ENCODE measurements at places on chromosomes 3 and 15. TPM values are rescaled to one million over a fixed set of nuclear protein-coding genes. Genes with fewer than 3 reads are reported as not detected.

DNA sequence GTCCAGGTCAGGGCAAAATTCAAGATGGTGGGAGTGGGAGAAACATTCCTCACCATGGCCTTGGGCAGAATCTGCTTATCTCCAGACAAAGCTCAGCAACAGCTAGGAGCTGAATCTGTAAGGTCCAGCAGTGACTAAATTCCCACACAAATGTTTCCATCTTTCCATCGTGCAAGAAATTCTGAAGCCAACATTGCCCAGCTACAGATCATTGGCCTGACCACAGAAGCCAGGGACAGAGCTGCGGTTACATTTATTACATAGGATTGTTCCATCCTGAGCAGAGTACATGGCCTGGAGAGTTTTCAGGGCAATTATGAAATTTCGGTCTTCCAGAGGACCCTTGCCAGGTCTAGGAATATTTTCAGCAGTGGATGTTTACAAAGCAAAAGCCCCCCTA is 100.3 kb downstream of the LIPC start:
- H3K27ac ChIP-seq: no peak overlapping the region
- no peak overlapping the region for H3K4me3 ChIP-seq
- H3K36me3 ChIP-seq: no peaks in the 10 kb centered on the region
- DNase-seq: no peak
- no peaks in the 10 kb centered on the region for H3K27me3 ChIP-seq

- H3K4me1 ChIP-seq: peaks cover 3% of the 10 kb centered on the region
- no peaks in the 10 kb centered on the region for H3K27me3 ChIP-seq
- no peak overlapping the region for H3K4me3 ChIP-seq
Observed at GRCh38 chr3:27724459-27725197, 2.5 kb upstream of the EOMES start.

DNA sequence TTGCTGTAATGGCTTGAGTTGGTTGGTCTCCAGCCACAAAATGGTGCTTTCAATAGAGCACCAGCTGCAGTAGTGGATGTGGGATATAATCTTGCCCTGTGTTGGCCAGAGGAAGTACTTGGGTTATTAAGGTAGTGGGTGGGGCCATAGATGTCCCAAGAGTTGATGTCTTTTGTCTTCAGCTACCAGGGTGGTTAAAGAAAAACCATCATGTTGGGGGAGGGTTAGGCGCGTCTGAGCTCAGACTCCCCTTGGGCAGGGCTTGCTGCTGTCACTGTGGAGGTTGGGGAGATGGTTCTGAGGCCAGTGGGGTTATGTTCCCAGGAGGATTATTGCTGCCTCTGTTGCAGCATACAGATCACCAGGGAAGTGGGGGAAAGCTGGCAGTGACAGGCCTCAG is 46.9 kb upstream of the GADL1 start:
- H3K27me3 ChIP-seq: no peaks in the 10 kb centered on the region
- H3K27ac ChIP-seq: no peak overlapping the region
- H3K4me3 ChIP-seq: no peak overlapping the region
- no peaks in the 10 kb centered on the region for H3K36me3 ChIP-seq
- no peaks in the 10 kb centered on the region for H3K4me1 ChIP-seq
- no peak for DNase-seq

DNA sequence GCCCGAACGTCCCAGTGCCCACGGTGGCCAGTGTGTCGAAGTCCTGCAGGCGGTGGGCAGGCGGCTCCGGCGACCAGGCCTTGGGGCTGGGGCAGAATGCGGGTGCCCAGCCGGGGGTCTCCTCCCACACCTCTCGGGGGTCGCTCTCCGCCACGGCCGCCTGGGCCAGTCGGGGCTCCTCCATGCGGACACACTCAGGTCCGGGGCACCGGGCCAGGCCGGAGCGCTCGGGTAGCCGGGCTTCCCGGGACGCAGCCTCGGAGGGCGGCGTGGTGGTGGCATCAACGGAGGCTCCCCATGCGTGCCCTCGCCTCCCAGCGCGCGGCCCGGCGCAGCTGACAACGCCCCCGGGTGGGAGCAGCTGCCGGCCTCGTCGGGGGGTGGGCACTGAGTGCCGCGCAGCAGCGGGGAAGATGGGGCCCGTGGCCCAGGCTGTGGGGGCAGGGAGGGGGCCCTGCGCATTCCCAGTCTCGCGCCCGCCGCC is 30.1 kb upstream of the CERS3 start:
- H3K27ac ChIP-seq: no peak overlapping the region
- H3K36me3 ChIP-seq: no peaks in the 10 kb centered on the region
- H3K27me3 ChIP-seq: no peaks in the 10 kb centered on the region

ACTRT3 gene
- total RNA-seq: 1.7 TPM

DNA sequence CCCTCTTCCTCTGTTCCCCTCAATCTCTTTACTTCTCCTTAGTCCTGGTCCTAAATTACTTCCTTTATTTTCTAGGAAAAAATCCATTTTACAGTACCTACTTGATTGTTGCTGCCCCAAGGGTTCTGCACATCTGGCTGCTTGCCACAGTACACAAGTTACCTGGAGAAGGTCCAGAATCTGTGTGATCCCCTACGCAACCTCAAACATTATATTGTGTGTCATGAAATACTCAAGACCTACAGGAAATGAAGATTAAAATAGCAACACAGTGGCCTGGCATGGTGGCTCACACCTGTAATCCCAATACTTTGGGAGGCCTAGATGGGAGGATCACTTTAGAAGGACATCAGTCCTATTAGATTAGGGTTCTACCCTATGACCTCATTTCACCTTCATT is 48.7 kb downstream of the PRKAR2A start:
- no peak overlapping the region for H3K4me3 ChIP-seq
- H3K4me1 ChIP-seq: no peaks in the 10 kb centered on the region
- no peaks in the 10 kb centered on the region for H3K27me3 ChIP-seq
- no peak overlapping the region for H3K27ac ChIP-seq

DNA sequence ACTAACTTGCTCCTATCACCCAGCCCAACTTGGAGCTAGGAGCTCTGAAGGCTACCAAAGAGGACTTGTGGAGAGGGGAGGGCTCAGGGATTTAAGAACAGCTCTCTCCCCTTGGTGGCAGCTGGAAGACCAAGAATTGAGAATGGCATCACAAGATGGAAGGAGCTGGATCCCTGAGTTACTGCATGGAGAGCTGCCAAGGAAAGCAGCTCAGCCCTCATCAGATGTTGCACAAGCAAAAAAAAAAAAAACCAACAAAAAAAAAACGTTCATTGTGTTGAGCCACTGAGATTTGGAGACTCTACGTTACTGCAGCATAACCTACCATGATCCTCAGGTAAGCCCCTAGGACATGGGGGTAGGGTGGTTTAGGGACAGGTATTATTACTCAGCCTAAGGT is 41.0 kb downstream of the ITGB5 start:
- H3K4me3 ChIP-seq: no peak overlapping the region
- H3K27ac ChIP-seq: peak overlapping the region; percentile 68
- H3K27me3 ChIP-seq: no peaks in the 10 kb centered on the region
- peaks cover 9% of the 10 kb centered on the region for H3K4me1 ChIP-seq
- no peak for DNase-seq
- peaks cover 5% of the 10 kb centered on the region for H3K36me3 ChIP-seq

CILP gene
- total RNA-seq: 0.08 TPM

GRCh38 chr3:18250991-18251390 is 174.1 kb downstream of the SATB1 start:
- no peak for DNase-seq
- H3K36me3 ChIP-seq: no peaks in the 10 kb centered on the region
- no peaks in the 10 kb centered on the region for H3K4me1 ChIP-seq
- no peak overlapping the region for H3K27ac ChIP-seq
- H3K27me3 ChIP-seq: no peaks in the 10 kb centered on the region
- H3K4me3 ChIP-seq: no peak overlapping the region

- no peaks in the 10 kb centered on the region for H3K27me3 ChIP-seq
- H3K27ac ChIP-seq: no peak overlapping the region
- H3K4me3 ChIP-seq: no peak overlapping the region
- no peak for DNase-seq
- H3K36me3 ChIP-seq: no peaks in the 10 kb centered on the region
Observed at GRCh38 chr3:69710153-69710977, 28.9 kb upstream of the MITF start.

GRCh38 chr3:194824701-194825111 is 139.0 kb downstream of the FAM43A start:
- no peaks in the 10 kb centered on the region for H3K36me3 ChIP-seq
- H3K27me3 ChIP-seq: no peaks in the 10 kb centered on the region
- H3K4me3 ChIP-seq: no peak overlapping the region
- no peaks in the 10 kb centered on the region for H3K4me1 ChIP-seq
- no peak overlapping the region for H3K27ac ChIP-seq

SMC4 gene
- 160 TPM for total RNA-seq

CCDC39 gene
- total RNA-seq: not detected

DNA sequence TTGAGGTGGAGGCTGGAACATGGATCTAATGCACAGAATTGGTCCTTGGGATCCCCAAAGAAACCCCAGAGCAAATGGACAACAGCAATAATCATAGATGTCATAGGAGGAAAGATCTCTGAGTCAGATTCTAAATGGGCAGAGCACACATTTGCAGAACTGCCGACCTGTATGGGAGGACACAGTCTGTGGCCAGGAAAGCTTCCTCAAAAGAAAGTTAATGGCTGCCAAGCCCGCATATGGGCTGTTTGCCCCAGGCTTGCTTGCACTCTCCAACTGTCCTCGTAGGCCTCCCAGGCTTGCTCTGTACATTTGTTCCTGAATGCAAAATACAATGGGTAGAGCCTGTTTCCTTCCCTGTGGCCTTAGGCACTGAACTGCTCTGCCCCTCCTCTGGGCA is 102.0 kb upstream of the PLXNA1 start:
- H3K27me3 ChIP-seq: no peaks in the 10 kb centered on the region
- DNase-seq: no peak
- H3K4me3 ChIP-seq: no peak overlapping the region
- H3K36me3 ChIP-seq: no peaks in the 10 kb centered on the region
- H3K27ac ChIP-seq: no peak overlapping the region

KNSTRN gene
- total RNA-seq: 74.6 TPM

DNA sequence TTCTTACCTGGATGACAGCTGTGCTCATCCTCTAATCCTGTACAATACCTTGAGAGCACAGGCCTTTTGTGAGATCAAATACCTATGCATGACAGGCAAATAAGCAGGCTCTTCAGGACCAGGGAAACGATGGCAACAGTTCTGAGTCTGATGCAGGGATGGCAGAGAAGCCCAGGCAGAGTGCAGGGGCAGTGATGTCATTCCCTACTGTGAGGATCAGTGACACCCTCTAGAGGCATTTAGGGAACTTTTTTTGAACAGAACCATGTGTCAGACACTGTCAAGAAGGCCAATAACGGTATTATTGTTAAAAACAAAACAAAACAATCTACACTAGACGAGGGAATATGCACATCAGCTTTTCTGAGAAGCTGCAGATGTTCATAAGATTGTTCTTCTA is 314.8 kb upstream of the CTDSPL start:
- H3K27me3 ChIP-seq: no peaks in the 10 kb centered on the region
- no peaks in the 10 kb centered on the region for H3K4me1 ChIP-seq
- H3K36me3 ChIP-seq: no peaks in the 10 kb centered on the region
- DNase-seq: no peak
- no peak overlapping the region for H3K27ac ChIP-seq
- H3K4me3 ChIP-seq: no peak overlapping the region

DNA sequence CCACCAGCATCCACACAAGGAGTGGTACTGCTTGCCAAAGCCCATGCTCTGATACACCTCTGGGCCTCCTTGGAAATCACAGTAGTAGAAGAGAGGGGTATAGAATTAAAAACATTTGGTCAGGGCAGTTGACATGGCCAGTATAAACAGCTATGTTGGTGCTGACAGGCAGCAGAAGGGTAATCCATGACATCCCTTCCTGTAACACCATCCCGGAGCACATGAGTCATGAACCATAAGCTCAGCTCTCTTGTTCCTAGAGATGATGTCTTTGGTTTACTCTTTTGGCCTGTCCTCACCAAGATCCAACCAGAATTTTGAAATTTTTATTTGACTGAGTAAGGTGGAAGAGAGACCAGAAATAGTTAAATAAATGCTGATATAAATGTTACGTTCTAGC is 132.6 kb upstream of the CTDSPL start:
- H3K4me1 ChIP-seq: no peaks in the 10 kb centered on the region
- no peak overlapping the region for H3K4me3 ChIP-seq
- peaks cover 2% of the 10 kb centered on the region for H3K27me3 ChIP-seq
- DNase-seq: no peak
- H3K27ac ChIP-seq: no peak overlapping the region

DNA sequence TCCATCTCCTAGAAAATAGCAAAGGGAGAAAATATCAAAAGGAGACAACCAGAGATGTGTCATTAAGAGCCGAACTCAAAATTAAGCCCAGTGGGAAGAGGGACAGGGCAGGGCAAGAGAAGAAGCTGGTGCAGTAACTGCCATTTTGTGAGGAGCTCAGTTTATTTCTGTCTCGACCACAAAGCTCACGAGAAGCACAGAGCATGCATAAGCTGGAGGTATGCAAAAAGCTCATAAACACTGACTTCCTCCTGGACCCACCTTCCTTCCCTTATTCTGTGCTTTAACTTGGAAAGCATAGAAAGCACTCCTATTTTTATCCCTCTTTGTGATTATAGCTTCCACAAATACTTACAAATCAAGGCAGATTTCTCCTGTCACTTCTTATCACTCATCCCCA is 81.3 kb downstream of the DGKG start:
- H3K4me1 ChIP-seq: no peaks in the 10 kb centered on the region
- no peak overlapping the region for H3K27ac ChIP-seq
- H3K36me3 ChIP-seq: no peaks in the 10 kb centered on the region
- no peak for DNase-seq
- no peak overlapping the region for H3K4me3 ChIP-seq
- H3K27me3 ChIP-seq: peaks cover 20% of the 10 kb centered on the region

GRCh38 chr3:183880121-183880520 is 4.6 kb downstream of the PARL start:
- peaks cover 4% of the 10 kb centered on the region for H3K36me3 ChIP-seq
- H3K27me3 ChIP-seq: no peaks in the 10 kb centered on the region
- DNase-seq: no peak
- peaks cover 4% of the 10 kb centered on the region for H3K4me1 ChIP-seq
- H3K27ac ChIP-seq: no peak overlapping the region

DNA sequence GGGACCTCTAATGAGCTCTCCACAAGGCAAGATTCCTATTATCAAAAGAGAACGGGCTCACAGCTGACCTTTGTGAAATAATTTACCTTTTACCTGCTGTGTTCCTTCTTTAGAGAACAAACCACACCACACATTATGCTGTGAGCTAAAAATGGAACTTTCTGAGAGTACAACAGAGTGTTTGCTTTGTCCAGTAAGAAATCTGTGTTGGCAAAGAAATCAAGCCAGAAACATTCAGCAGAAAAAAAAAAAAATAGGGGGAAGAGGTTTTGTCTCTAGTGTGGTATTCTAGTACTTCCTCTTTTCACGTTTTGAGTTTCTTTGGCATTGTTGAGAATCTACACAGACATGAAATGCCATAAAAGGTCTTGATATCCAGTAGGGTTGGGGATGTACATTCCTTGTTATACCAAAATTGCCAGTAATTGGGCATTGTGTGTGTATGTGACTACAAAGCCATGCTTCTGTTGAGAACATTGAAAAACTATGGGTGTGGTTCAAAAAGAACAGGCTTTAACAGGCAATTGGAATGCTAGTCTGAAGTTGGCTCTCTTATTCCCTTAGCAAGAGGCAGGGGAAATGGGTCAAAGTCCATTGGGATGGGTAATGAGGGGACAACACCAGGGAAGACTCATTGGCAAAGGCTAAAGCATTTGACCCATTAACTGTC is 273.5 kb downstream of the NEK10 start:
- H3K27me3 ChIP-seq: no peaks in the 10 kb centered on the region
- no peak overlapping the region for H3K27ac ChIP-seq
- no peaks in the 10 kb centered on the region for H3K4me1 ChIP-seq
- H3K4me3 ChIP-seq: no peak overlapping the region
- H3K36me3 ChIP-seq: no peaks in the 10 kb centered on the region
